ENCODE measurements at places on chromosomes 1 and 21.
A peak's percentile ranks its signal among the peaks of the same experiment; 100 is the strongest.

DNA sequence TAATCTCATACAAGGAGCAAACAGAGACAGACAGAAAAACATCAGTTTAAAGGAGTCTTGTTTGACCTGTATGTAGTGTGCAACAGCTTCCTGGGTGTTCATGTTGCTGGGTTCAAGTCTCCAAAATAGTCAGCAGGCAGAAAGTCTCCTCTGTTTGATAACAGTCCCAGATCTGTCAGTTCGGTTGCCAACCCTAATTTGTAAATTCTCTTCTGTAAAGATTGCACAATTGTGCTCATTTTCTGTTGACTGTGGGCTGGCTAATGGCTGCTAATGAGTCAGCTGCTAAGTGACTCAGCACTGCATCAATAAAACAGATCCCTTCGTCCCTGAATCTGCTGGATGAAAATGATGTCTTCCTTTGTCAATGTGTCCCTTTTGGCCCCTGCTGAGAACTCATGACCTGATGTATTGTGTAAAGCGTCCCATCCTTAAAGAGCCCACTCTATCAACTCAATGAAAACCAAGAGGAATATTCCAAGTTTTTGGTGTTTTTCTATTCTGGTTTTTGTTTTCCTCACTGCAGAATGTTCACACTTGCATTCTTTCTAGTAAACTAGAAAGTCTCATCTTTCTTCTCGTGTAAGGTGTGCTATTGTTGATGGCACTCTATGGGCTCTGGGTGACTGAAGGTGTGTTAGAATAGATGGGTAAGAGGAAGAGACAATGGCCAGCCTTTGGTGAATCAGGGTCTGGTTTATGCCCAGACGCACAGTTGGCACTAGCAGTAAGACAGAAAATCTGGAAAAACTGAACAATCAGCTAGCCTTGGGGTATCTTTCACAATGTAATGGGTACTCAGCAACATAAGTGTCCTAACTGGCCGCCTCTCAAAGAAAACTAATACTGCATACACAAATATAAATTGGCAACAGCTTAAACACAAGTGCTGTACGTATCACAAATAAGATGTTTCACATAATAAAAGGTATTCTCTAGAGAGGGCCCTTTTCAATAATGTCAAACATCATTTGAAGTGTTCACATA, 75.1 kb upstream of the SIPA1L2 start:
- no peak for DNase-seq
- no peaks in the 10 kb centered on the region for H3K4me1 ChIP-seq
- H3K27ac ChIP-seq, result no peak overlapping the region
- peaks cover 8% of the 10 kb centered on the region for H3K27me3 ChIP-seq
- no peaks in the 10 kb centered on the region for H3K36me3 ChIP-seq
- no peak overlapping the region for H3K4me3 ChIP-seq

DNA sequence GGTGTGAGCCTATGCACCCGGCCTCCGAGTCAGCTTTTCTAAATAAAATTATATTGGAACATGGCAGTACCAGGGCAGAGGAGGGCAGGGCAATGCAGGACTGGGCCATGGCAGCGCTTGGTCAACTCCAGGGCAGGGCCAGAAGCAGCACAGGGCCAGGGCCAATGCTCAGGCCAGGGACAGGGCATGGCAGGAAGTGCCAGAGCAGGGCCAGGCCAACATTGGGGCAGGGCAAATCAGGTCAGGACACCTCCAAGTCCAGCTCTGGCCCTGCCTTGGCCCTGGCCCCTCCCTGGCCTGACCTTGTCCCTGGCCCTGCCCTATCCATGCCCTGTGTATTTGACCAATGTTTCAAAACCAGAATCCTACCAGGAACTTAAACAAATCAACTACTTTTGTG, 156.1 kb downstream of the LIPI start:
- H3K4me3 ChIP-seq, result no peak overlapping the region
- DNase-seq, result no peak
- H3K27ac ChIP-seq, result no peak overlapping the region
- peaks cover 4% of the 10 kb centered on the region for H3K36me3 ChIP-seq
- peaks cover 2% of the 10 kb centered on the region for H3K4me1 ChIP-seq

- H3K27me3 ChIP-seq, result peaks cover 25% of the 10 kb centered on the region
- H3K27ac ChIP-seq, result no peak overlapping the region
- no peak overlapping the region for H3K4me3 ChIP-seq
Observed at GRCh38 chr1:8211883-8212579, 105.9 kb upstream of the SLC45A1 start.

DNA sequence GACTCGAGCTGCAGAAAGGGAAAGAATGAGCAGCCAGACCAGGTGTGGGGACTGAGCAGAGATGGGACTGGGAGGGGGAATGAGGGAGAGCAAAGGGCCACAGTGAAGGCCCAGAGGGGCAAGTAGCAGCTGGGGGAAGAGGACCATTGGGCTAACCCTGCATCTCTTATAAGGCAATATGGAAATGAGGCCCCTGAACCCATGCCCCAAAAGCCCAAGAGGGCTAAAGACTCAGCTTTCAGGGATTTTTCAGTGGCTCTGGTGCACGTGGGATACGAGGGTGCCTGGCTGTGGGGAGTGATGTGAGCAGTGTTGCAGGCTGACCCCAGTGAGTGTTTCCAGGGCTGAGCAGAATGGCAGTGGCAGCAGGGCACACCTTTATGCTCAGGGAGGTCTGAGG, 496 bp upstream of the TNNI1 start:
- no peak overlapping the region for H3K4me3 ChIP-seq
- peaks cover 5% of the 10 kb centered on the region for H3K4me1 ChIP-seq
- no peak overlapping the region for H3K27ac ChIP-seq

DNA sequence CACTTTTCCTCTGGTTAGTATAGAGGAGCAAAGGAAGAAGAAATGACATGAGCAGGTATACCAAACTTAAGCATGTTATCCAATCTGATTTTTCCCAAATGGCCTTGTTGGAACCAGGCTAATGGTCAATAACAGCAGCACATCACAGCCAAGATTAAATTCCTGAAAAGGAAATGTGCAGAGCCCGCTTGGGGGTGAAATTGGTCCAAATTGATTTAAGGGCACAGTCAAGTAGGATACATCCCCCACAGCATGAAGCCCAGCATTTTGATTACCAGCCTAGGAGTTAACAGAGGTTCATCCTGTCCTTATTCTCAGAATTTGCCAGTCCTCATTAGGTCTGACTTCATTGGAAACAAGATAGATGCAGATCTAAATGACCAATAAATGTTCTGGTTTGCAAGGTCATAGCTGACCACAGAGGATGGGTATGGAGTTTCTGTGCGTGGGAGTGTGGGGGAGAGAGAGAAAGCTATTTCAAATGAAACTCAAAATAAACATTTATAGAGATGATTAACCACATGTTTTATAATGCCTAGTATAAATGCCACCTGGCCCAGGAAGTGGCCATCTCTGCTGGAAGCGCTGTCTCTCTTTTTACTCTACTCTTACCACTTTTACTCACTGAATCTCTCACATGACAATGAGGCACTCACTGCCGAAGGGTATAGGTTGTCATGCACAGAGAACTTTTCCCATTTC, 38.7 kb downstream of the RGS5 start:
- no peak overlapping the region for H3K4me3 ChIP-seq
- no peak overlapping the region for H3K27ac ChIP-seq
- no peaks in the 10 kb centered on the region for H3K27me3 ChIP-seq
- H3K4me1 ChIP-seq, result no peaks in the 10 kb centered on the region

DNA sequence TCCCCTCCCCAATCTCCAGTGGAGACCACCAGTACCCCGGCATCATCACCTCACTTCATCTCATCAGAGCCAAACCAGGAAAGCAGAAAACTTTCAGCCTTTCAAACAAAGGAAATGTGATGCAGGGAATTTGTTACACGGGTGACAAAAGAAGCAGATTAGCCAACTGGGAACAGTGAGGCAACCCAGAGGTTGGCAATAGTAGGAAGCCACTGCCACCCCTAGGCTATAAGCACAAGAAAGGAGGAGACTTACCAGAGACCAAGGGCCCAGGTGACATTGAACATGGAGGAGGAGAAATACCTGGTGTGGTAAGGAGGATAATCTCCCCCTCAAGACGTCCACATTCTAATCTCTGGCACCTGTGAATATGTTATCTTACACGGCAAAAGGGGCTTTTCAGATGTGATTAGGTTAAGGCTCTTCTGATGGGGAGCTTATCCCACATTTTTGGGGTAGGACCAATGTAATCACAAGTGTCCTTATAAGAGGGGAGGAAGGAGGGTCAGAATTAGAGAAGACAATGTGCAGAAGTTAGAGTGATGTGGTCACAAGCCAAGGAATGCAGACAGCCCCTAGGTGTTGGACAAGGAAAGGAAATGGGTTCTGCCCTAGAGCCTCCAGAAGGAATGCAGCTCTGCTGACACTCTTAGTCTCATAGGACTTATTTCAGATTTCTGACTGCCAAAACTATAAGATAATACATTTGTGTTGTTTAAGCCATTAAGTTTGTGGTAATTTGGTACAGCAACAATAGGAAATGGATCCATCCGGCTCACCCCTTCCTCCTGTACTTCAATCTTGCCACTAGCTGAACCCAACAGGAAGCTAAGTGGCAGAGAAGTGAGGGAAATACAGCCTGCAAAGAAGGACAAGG, 83.6 kb upstream of the VAV3 start:
- no peak overlapping the region for H3K27ac ChIP-seq
- peaks cover 10% of the 10 kb centered on the region for H3K27me3 ChIP-seq
- peaks cover 6% of the 10 kb centered on the region for H3K36me3 ChIP-seq
- H3K4me3 ChIP-seq, result no peak overlapping the region

DNA sequence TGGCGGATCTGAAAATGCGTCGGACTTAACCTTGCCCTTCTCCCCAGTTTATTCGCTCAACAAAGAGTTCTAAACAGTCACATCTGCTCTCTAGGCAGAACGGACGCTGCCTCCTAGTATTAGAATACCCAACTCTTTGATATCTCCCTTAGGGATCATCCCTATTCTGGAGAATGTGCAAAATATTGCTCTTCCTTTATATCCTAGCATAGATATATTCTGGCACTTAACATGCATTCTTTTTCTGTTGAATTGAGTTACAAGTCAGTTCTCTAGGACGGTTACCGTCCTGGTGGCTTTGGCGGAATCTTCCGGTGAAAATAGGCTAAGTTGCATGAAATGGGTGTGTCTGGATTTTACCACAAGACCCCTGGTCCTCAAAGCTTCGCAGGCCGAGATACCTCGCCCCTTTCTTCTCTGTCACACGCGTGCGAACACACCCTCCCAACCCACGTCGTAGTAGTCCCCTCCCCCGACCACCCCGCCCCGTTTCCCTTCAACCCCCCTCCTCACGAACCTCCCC, 501 bp upstream of the DNAJC6 start:
- H3K4me3 ChIP-seq, result no peak overlapping the region
- H3K4me1 ChIP-seq, result no peaks in the 10 kb centered on the region
- no peak for DNase-seq
- peaks cover 15% of the 10 kb centered on the region for H3K27me3 ChIP-seq
- no peaks in the 10 kb centered on the region for H3K36me3 ChIP-seq

- DNase-seq, result no peak
- no peaks in the 10 kb centered on the region for H3K27me3 ChIP-seq
- no peak overlapping the region for H3K27ac ChIP-seq
- no peak overlapping the region for H3K4me3 ChIP-seq
- no peaks in the 10 kb centered on the region for H3K36me3 ChIP-seq
Observed at GRCh38 chr1:100875228-100875627, 19.4 kb downstream of the EXTL2 start.

DNA sequence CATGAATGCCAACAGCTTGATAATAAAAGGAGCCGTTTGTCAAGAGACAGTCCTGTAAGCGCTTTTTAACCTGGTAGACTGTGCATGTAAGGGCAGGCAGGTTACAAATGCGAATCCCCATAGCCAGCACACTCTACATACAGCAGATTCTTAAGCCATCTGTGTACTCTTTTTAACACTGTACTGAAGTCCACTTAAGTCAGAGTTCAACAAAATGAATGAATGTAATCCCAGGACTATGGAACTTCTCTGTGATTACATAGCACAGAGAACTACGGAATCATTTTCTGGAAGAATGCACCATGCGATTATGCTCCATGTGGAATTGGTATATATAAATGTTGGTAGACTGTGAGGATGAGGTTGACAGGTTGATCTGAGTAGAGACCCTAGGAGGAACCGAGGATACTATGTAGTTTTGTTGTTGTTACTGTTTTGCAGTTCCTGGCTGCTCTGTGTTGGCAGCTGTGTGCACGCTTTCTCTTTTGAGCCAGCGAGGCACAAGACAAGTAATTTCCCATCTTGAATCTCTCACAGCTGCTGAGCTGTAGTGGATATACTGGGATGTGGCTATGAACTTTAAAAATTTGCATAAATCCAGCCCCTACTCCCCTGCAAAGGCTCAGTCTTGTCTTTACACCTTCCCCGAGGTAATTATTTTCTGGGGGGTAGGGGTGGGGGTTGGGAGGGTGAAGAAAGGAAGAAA, 21.9 kb downstream of the LRRC8D start:
- H3K4me3 ChIP-seq, result peak overlapping the region; percentile 92
- peaks cover 3% of the 10 kb centered on the region for H3K36me3 ChIP-seq
- DNase-seq, result no peak
- no peaks in the 10 kb centered on the region for H3K27me3 ChIP-seq
- H3K27ac ChIP-seq, result peak overlapping the region; percentile 86

GRCh38 chr1:151994956-151995355, 1.3 kb upstream of the S100A10 start:
- H3K27ac ChIP-seq, result peak overlapping the region; percentile 88
- H3K4me3 ChIP-seq, result peak overlapping the region; percentile 71
- H3K4me1 ChIP-seq, result peaks cover 19% of the 10 kb centered on the region
- no peak for DNase-seq

GRCh38 chr1:13801232-13801631, 101.2 kb downstream of the PRDM2 start:
- peaks cover 21% of the 10 kb centered on the region for H3K4me1 ChIP-seq
- H3K4me3 ChIP-seq, result no peak overlapping the region
- H3K36me3 ChIP-seq, result peaks cover 4% of the 10 kb centered on the region
- no peaks in the 10 kb centered on the region for H3K27me3 ChIP-seq
- peak overlapping the region; percentile 35 for H3K27ac ChIP-seq

- peaks cover 40% of the 10 kb centered on the region for H3K36me3 ChIP-seq
- no peaks in the 10 kb centered on the region for H3K4me1 ChIP-seq
- no peak for DNase-seq
- H3K4me3 ChIP-seq, result no peak overlapping the region
- H3K27me3 ChIP-seq, result no peaks in the 10 kb centered on the region
Observed at GRCh38 chr1:92662048-92662447, 122.9 kb downstream of the EVI5 start.

GRCh38 chr1:51420867-51421627, 90.7 kb upstream of the TTC39A start:
- no peak for DNase-seq
- no peak overlapping the region for H3K4me3 ChIP-seq
- peak overlapping the region; percentile 42 for H3K27ac ChIP-seq
- H3K27me3 ChIP-seq, result no peaks in the 10 kb centered on the region
- peaks cover 17% of the 10 kb centered on the region for H3K4me1 ChIP-seq

DNA sequence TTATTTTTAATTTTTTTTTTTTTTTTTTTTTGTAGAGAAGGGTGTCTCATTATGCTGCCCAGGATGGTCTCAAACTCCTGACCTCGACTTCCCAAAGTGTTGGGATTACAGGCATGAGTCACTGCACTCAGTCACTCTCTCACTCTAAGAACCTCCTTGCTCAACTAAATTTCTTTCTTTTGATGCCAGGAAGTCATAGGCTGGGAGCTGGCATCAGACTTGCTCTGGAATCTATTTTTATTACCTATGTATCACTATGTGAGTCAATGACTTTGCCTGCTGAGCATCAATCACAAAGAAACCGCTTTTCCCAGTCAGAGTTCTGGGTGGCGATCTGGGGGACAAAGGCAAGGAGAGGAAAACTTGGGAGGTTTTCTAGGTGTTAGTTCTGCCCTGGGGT, 35.5 kb upstream of the PARP1 start:
- no peak overlapping the region for H3K27ac ChIP-seq
- peaks cover 25% of the 10 kb centered on the region for H3K4me1 ChIP-seq
- no peaks in the 10 kb centered on the region for H3K27me3 ChIP-seq
- DNase-seq, result no peak
- H3K36me3 ChIP-seq, result no peaks in the 10 kb centered on the region
